ENCODE measurements at places on chromosomes 5 and 9.

- no peak for DNase-seq
Measured at GRCh38 chr9:21576331-21577189, 94.4 kb upstream of the IFNE start.

- no peak for DNase-seq
Measured at GRCh38 chr9:12916042-12916441, 141.2 kb downstream of the LURAP1L start.

- no peak for DNase-seq
Measured at GRCh38 chr9:92713528-92713927, 43.6 kb upstream of the IPPK start.

GRCh38 chr9:101566904-101567724 lies 27.7 kb downstream of the PPP3R2 start:
- DNase-seq: no peak
